ENCODE measurements at places on chromosomes 7 and 10.

GRCh38 chr10:86524225-86524962 is 2.8 kb upstream of the WAPL start:
- DNase-seq: no peak

DNA sequence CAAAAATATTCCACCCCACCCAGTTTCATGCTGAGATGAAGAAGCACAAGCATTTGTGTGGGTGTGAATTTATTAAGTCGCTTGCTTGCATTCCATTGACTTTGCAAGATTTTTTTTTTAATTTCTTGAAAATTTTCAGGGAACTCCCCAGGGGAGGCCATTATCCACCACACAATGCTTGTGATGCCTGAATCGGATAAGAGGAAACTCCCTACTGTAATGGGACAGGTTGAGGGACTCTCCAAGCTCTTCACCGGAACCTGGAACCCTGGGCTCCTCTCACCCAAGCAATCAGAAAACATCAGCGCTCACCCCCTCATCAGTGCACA is 153.6 kb upstream of the ZMIZ1 start:
- DNase-seq: no peak

DNA sequence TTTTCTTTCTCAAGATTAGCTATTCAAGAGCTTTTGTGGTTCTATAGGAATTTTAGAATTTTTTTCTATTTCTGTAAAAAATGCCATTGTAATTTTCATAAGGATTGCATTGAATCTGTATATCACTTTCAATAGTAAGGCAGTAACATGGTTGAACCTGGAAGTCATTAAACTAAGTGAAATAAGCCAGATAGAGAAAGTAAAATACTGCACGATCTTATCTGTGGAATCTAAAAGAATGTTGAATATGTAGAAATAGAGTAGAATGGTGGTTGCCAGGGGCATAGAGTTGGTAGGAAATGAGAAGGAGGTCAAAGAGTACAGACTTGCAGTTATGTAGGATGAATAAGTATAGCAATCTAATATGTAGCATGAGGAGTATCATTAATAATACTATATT is 1073.5 kb upstream of the LRRN3 start:
- no peak for DNase-seq

DNA sequence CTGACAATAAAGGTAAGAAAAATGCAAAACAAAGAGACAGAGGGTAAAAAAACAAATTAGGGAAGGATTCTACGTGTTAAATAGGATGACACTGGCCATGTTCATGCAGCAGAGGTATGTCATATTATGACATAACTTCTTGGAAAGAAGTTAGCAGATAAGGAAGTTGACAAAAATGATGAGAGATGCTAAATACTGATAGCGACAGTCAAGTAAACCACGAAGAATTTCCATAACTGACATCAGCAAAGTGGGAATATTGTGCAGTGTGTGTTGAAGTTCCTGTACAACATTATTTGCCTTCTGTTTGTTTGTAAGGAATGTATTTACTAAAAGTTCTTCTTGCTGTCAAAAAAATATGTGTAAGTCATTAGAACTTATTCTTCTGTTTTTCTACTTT is 29.5 kb downstream of the MDH2 start:
- DNase-seq: no peak

- no peak for DNase-seq
These were observed 87.0 kb upstream of the SDK1 start for GRCh38 chr7:3214090-3214413.

DNA sequence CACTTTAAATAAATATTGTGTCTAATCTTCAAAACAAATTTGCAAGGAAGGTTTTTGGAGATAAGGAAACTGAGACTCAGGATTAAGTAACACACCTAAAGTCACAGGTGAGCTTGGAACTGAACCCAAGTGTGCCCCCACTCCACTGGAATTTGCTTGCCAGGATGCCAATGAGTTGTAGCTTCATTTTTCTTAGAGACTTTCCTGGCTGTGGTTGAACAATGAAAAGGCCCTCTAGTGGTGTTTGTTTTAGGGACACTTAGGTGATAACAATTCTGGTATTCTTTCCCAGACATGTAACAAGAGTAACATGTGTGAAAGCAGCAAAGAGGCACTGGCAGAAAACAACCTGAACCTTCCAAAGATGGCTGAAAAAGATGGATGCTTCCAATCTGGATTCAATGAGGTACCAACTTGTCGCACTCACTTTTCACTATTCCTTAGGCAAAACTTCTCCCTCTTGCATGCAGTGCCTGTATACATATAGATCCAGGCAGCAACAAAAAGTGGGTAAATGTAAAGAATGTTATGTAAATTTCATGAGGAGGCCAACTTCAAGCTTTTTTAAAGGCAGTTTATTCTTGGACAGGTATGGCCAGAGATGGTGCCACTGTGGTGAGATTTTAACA is 1.5 kb downstream of the IL6 start:
- DNase-seq: no peak

DNA sequence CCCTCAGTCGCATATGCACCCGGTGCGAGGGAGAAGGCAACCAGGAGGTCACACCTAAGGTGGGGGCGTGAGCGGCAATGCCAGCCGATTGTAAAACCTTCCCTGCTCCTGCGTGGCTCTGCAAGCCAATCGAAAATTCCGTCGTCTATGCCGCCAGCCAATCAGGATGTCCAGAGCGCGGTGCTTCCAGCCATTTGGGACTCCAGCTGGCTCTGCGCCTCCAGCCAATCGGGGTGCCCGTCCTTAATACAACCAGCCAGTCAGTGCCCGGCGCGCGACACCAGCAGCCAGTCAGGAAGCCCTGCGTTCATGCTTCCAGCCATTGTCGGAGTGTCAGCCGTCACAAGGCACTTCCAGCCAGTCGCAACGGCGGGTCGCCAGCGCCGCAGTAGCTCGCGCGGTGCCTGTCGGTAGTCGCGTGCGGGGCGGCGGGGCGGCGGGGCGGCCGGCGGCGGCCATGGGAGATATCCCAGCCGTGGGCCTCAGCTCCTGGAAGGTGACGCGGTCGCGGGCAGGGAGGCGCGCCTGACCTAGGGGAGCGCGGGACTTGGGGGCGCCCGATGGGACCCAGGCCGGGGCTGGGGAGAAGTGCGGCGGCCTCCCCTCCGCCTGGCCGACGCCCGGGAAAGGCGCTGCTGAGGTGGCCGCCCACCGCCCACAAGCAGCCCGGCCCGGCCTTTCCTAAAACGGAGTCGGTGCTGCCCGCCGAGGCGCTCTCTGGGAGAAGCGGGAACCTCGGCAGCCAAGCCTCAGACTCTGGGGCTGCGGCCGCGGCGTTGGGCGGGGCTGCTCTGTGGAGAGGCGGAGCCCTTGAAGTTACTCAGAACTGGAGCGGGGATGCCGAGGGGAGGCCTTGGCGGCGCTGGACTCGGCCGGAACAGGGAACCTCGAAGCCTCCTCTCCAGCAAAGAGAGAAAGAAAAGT is at the start of gene AKR1E2:
Gene AKR1E2, plus strand, starts transcription at position 340 of the 924 bp plus-strand sequence. Its CDS starts 118 bp downstream, at position 458.
- DNase-seq: no peak

GRCh38 chr7:74149603-74150002 is 24.6 kb upstream of the EIF4H start:
- no peak for DNase-seq

DNA sequence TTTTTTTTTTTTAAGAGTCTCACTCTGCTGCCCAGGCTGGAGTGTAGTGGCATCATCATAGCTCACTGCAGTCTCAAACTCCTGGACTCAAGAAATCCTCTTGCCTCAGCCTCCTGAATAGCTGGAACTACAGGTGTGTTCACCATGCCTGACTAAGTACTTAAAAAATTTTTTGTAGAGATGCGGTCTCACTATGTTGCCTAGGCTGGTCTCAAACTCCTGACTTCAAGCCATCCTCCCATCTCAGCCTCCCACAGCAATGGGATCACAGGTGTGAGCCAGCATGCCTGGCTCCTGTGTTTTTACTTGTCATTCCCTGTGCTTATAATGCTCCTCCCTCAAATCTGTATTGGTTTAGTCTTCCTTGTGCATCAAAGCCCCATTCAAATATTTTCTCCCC is 46.7 kb downstream of the THNSL1 start:
- DNase-seq: no peak

GRCh38 chr7:107043921-107044346 is 571 bp upstream of the PRKAR2B start:
- no peak for DNase-seq

- DNase-seq: no peak
These were observed 144.5 kb downstream of the SLC25A13 start for GRCh38 chr7:96177353-96177752.

- DNase-seq: no peak
These were observed 37.8 kb upstream of the COBL start for GRCh38 chr7:51354434-51354833.

DNA sequence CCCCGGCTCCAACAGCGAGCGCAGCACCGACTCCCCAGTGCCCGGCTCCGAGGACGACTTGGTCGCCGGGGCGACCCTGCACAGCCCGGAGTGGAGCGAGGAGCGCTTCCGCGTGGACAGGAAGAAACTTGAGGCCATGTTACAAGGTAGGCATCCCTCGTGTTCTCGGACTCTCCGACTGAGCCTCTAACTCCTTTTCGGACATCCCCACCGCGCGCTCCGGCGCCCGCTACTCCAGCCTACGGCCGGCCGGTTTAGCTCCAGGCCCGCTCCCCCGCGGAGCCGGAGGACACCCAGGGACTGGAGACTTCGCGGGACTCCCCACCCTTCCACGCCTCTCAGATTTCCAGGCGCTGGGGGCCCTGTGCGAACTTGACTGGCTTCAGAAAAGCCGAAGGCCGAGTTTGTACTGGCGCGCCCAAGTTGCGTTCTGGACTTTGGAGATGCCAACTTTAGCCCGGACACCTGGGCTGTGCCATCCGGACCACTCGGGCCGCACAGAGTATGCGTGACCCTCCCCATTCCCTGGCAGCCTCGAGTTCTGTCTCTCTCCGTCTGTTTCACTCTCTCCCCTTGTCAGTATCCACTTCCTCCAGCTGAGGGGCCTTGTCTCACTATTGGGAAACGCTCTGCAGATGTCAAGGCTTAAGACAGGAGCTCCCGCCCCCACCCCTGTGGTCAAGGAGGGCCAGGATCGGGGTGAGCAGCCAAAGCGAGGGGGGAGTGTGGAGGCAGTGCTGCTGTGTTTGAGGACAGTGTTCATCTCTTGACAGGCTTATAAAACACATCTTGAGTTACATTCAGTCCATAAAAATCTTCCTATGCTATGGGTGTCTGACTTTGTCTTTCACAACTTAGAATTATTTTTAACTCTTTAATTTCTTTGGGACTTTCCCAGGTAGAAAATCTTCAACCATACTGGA is 777 bp downstream of the BICC1 start:
- DNase-seq: peak; percentile 18

- no peak for DNase-seq
These were observed 643.8 kb downstream of the SORCS1 start for GRCh38 chr10:106520698-106521097.

DNA sequence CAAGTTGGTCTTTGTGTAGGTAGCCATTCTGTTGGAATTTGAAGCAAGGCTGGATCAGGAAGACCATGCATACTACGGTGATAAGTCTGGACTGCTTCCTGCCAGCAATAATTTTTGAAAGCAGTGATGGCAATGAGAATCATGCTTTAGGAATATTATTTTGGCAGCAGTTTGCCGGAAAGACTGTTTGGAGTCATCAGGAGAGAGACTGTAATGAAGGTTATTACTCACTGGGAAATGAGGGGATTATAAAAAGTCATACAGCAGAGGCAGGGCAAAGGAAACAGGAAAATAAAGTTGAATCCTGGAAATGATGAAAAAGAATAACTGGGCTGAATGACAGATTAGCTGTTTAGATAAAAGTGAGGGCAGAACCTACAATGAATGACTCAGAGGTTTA is 1136.8 kb upstream of the AUTS2 start:
- DNase-seq: no peak

DNA sequence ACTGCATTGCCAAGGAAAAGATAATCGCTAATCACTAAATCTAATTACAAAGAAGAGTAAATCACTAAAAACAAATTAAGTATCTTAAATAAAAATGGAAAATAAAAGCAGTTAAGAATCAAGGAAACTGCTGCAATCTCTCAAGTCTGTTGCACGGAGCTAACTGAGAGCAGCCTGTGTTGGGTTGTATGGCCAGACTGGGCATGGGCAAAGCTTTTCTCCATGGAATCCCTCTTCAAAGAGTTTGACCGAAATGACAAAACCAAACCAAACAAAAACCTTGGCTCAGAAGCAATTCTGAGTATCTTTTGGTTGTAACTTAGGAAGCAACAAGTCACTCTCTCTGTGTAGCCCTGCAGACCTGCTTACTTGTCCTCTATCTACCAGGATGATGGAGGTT is 78.8 kb downstream of the CELF2 start:
- no peak for DNase-seq

- no peak for DNase-seq
These were observed 14.5 kb downstream of the POU6F2 start for GRCh38 chr7:38992203-38992602.

DNA sequence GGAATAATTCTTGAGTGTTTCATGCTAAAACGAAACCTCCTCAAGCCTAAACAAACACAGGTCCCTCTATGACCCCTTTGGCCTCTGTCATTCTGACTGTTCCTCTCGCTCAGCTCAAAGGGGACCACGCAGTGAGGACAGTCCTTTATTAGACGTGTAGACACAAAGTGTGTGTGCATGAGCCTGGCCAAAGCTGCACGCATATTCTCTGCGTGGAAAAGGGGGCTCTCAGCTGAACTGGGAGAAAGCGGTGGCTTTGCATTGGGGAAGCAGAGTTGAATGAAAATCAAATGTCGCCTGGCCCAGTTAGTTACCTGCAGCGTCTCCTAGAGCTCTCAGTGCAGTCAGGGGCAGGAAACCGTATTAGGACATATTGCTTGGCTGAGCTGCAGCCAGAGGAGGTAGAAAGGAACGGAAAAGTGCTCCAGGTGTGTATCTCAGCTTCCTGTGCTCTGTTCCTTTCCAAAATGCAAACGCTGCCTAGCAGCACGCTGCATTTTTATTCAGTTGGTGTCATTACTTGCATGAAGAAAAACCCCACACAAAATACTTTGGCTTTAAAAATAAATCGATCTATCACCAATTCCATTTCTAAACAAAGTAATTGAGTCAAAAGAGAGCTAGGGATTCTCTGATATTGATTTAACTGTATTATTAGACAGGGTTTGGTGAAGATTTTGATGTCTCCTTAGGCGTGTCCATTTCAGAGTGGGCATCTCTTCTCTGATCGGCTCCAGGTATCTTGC is 4.9 kb downstream of the GATA3 start:
- DNase-seq: no peak

- no peak for DNase-seq
These were observed 61.9 kb downstream of the COL13A1 start for GRCh38 chr10:69863580-69863979.

DNA sequence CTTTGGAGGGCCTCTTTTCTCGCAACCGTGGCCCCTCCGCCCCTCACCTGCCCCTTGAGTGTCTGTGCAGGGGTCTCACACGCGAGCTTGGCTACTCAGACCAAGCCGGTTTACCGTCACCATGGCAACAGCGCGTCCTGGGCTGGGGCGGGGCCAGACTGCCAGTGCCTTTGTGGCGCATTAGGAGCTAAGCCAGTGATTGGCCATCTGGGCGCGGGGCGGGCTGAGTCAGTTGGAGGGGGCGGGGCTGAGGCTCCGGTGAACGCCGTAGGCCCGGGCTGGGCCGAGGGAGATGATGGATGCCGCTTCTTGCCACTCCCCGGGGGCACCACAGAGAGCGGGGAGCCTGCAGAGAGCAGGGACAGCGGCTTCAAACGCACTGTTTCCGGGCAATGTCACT is 48.7 kb upstream of the FXYD4 start:
- peak; percentile 72 for DNase-seq

- no peak for DNase-seq
These were observed 107.2 kb upstream of the C10orf90 start for GRCh38 chr10:126777714-126778113.

Measured in substantia nigra (tissue), 51 donors.